ENCODE measurements at places on chromosomes 16 and 17.

- peak; percentile 40 for DNase-seq
These were observed 119.1 kb downstream of the RAB11FIP4 start for GRCh38 chr17:31510308-31511194.

DNA sequence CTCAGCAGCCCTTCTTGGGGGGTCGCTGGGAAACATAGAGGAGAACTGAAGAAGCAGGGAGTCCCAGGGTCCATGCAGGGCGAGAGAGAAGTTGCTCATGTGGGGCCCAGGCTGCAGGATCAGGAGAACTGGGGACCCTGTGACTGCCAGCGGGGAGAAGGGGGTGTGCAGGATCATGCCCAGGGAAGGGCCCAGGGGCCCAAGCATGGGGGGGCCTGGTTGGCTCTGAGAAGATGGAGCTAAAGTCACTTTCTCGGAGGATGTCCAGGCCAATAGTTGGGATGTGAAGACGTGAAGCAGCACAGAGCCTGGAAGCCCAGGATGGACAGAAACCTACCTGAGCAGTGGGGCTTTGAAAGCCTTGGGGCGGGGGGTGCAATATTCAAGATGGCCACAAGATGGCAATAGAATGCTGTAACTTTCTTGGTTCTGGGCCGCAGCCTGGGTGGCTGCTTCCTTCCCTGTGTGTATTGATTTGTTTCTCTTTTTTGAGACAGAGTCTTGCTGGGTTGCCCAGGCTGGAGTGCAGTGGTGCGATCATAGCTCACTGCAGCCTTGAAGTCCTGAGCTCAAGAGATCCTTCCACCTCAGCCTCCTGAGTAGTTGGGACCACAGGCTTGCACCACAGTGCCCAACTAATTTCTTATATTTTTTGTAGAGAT is 3.4 kb downstream of the STH start:
- DNase-seq: peak; percentile 71

GRCh38 chr16:34050787-34051320 is 591.4 kb downstream of the TP53TG3F start:
- no peak for DNase-seq

GRCh38 chr17:82101767-82102679 is 4.0 kb upstream of the FASN start:
- DNase-seq: peak; percentile 33

DNA sequence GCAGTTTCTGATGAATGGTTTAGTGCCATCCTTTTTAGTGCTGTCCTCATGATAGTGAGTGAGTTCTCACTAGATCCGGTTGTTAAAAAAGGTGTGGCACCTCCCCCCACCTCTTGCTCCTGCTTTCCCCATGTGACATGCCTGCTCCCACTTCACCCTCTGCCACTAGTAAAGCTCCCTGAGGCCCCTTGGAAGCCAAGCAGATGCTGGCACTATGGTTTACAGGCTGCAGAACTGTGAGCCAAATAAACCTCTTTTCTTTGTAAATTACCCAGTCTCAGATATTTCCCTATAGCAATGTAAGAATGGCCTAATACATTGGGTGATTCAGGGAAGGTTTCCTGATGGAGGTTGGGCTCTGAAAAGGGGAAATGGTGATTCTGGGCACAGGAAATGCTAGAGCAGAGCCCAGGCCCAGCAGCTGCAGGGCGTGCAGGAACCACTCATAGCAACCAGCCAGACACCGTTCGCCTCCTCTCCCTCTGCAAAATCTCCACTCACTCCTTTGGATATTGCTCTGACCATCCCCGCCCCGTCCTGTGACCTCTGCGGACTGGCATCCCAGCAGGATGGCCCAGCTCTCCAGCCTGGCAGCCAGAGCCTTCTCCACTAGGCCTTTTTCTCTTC is 2.6 kb upstream of the ADORA2B start:
- no peak for DNase-seq

DNA sequence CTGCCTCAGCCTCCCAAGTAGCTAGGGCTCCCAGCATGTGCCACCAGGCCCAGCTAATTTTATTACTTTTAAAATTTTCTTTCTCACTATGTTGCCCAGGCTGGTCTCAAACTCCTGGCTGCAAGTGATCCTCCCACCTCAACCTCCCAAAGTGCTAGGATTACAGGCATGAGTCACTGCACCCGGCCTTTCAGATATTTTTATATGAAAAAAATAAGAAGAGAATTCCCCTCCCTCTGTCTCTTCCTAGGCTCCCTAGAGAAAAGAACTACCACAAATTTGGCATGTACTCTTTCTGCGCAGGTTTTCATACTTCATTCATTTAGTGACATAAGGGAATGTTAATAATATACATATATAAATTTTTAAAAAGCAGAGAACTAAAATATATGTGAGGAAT is 21.7 kb upstream of the SMURF2 start:
- DNase-seq: no peak

- no peak for DNase-seq
These were observed 158.3 kb upstream of the NOL11 start for GRCh38 chr17:67559381-67559966.

DNA sequence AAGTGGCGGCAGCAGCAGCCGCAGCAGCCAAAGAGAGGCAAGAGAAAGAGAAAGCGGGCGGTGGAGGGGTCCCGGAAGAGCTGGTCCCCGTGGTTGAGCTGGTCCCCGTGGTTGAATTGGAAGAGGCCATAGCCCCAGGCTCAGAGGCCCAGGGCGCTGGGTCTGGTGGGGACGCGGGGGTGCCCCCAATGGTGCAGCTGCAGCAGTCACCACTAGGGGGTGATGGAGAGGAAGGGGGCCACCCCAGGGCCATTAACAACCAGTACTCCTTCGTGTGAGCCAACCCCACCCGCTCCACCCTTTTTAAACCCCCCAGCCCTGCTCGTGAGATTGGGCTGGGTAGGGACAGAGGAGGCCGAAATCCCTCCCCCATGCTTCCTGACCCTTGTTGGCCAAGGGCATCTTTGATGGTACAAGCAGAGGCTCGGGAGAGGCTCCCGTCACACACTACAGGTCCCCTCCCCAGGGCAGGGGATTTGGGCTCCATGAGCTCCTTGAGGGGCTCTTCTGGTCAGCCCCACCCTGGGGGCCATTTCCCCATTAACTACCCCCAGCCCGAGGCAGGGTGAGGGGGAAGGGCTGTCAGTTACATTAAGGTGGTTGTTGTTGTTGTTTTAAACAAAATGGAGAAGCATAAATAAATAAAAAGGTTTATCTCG is 4.6 kb upstream of the ATP2A1 start:
- no peak for DNase-seq

- no peak for DNase-seq
These were observed 125.4 kb downstream of the BCAS3 start for GRCh38 chr17:60803059-60803458.

GRCh38 chr17:29870836-29871465 is 59.1 kb downstream of the SSH2 start:
- DNase-seq: peak; percentile 40

DNA sequence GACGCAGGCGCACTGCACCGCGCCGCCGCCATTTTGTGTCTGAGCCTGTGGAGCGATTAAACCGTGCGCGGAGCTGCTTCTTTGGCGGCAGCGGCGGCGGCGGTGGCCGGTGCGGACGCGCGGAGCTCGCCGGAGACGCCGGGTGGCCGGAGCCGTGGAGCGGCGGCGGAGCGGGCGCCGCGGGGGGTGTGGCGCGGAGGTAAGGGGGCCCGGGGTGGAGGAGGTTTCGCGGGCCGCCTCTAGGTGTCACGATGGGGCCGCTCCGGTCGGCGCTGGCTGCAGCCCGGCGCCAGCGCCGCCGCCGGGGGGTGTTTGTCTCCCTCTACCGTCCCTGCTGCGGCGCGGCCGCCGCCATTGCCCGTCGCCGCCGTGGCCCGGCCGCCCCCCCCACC is at the start of gene CTCF:
Gene CTCF, plus strand, starts transcription at position 1 of the 392 bp plus-strand sequence. CDS start 48,307 bp downstream, outside the sequence.
- no peak for DNase-seq

DNA sequence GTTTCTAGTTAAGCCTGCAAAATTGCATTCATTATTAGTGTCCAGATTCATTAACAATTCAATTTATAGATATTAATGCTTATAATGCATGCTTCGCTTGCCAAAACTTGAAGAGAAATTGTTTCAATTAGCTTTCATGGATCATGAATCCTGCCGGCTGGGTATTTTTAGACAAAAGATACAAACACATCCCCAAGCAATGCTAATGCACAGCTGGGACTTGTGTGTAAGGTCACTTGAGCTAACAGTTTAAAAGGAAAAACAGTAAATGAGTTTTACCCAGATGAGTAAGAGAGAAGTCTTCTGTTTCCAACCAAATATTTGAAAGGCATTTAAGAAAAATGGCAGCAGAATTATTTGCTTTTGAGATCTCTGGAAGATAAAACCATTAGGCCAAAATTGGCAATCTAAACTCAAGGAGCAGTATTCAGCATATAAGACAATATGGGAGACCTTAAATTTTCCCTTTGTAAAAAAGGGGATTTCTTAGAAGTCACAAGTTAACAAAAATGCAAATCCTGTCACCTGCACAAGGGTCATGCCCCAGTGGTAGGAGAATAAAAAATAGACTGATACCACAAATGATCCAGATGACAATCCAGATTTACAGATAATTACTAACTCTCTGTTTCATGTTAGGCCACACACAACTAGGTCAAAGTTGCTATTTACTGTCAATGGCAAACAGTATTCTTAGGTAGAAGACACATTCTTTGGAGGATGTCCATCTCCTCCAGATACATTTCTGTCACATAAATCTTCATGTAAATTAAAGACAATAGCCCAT is 418.4 kb upstream of the PMFBP1 start:
- DNase-seq: no peak

- no peak for DNase-seq
These were observed 6.0 kb downstream of the CDK5R1 start for GRCh38 chr17:32492648-32493289.
